Kidney (tissue), 22 donors: ENCODE measurements at places on chromosomes 5 and 9. TPM values are rescaled to one million over a fixed set of nuclear protein-coding genes. Genes with fewer than 3 reads are reported as not detected.

Gene CNTNAP3
- total RNA-seq = 7.1 TPM

Gene SPINK7
- total RNA-seq = not detected

Gene GABBR2
- 0.06 TPM for total RNA-seq

DNA sequence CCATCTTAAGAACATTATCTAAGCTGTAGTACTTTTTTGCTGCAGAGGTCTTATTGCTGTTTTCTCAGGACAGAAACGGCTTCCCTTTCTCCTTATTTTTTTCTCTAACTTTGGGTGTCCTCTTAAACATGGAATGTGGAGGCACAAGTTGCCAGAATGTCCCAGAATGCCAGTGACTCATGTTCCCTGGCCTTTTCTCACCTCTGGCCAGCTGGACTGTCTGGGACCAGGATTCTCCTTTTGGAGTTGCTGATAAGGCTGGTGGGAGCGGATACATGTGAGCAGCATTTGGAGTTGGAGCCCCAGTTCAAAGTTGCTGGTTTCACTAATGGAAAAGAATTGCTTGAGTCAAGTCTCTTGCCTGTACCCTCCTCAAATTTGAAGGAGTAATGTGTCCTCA is 112.8 kb downstream of the ARHGAP26 start:
- no peak overlapping the region for H3K27ac ChIP-seq
- no peak overlapping the region for H3K4me3 ChIP-seq
- H3K36me3 ChIP-seq = no peaks in the 10 kb centered on the region
